Caco-2 (cell line): ENCODE measurements at places on chromosomes 6 and 20. TPM values are rescaled to one million over a fixed set of nuclear protein-coding genes. Genes with fewer than 3 reads are reported as not detected.

Gene PBOV1
- not detected in 2 replicates for total RNA-seq

DNA sequence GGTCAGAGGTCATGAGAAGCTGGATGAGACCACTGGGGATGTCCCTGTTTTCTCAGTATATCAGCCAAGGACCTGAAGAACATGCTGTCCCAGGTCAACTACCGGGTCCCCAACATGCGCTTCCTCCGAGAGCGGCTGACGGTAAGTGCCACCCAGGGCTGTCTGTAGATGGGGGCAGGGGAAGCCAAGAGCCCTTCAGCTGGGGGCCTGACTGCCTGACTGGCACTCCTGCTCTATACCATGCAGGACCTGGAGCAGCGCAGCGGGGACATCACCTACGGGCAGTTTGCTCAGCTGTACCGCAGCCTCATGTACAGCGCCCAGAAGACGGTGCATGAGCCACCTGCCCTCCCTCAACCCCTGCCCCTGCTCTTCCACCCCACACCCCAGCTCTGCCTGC, 25.1 kb downstream of the PLCG1 start:
- H3K27me3 ChIP-seq, result no peaks in the 10 kb centered on the region
- H3K36me3 ChIP-seq, result peaks cover 33% of the 10 kb centered on the region
- no peak for DNase-seq
- H3K4me1 ChIP-seq, result peaks cover 21% of the 10 kb centered on the region; the same call in 1 of the 2 replicates
- H3K4me3 ChIP-seq, result no peak overlapping the region
- H3K27ac ChIP-seq, result no peak overlapping the region

DNA sequence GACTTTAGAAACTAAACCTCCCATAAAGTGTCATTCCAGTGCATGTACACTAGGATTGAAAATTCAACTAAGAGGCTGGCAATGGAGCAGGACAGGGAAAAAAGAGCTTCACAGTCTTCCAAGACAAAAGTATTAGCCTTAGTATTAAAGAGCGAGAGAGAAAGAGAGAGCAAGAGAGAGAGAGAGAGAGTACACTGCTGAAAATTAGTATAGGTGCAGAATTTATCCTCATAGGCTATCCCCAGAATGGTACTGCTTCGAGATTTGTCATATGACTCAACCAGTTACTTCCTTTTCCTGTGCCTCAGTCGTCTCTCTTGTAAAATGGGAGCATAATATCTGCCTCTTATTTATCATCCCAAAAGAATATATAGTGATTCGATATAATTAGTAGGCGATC, 543.2 kb upstream of the JARID2 start:
- no peak overlapping the region for H3K4me3 ChIP-seq
- DNase-seq, result no peak
- no peaks in the 10 kb centered on the region for H3K27me3 ChIP-seq
- H3K4me1 ChIP-seq, result no peaks in the 10 kb centered on the region
- no peak overlapping the region for H3K27ac ChIP-seq

GRCh38 chr6:81764531-81764930, 12.1 kb upstream of the TENT5A start:
- no peaks in the 10 kb centered on the region for H3K27me3 ChIP-seq
- H3K4me3 ChIP-seq, result no peak overlapping the region
- no peaks in the 10 kb centered on the region for H3K36me3 ChIP-seq
- H3K27ac ChIP-seq, result no peak overlapping the region
- H3K4me1 ChIP-seq, result peaks cover 38% of the 10 kb centered on the region

GRCh38 chr6:37407948-37408347, 25.1 kb upstream of the CMTR1 start:
- H3K36me3 ChIP-seq, result no peaks in the 10 kb centered on the region
- DNase-seq, result no peak
- H3K4me3 ChIP-seq, result no peak overlapping the region
- H3K27ac ChIP-seq, result no peak overlapping the region
